ENCODE measurements at places on chromosomes 6 and 20.

GRCh38 chr6:50278663-50279062 is 228.9 kb upstream of the DEFB112 start:
- no peak for DNase-seq

- no peak for DNase-seq
These were observed 27.5 kb downstream of the TGM2 start for GRCh38 chr20:38137441-38138037.

GRCh38 chr6:15301179-15302006 is 55.5 kb downstream of the JARID2 start:
- DNase-seq: no peak

DNA sequence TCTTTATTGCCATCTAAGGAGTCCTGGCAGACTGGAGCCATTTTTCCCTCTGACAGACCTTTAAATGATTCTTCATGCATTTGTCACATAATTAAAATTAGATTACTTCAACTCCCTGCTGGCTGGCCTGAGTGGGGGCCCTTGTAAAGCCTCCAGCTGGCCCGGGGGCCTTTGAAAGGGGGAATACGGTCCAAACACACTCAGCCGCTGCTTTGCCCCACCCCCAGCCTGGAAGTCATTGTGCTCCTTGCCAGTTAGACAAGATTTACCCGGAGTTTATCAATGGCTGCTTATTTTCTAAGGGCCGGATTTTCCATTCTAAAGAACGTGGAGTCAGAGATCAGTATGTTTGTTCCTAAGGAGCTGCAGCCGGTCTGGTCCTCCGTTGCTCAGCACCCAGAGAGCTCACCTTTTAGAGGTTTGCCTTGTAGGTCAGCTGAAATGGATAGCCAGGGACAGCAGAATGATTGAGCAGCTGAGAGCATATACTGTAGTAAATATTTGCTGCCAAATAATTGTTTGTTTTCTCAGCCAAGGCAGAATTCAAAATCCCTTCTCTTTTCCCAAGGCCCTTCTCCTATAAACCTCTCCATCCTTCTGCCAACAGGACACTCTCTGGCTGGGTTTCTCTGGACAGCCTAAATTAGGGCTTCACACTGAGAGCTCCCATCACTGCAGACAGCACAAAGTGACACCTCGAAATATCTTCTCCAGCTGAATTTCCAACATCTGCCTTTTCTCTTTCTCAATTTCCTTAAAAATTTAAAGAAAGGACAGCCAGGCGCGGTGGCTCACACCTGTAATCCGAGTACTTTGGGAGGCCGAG is 68.4 kb upstream of the RBM24 start:
- DNase-seq: no peak

- DNase-seq: no peak
These were observed 175.9 kb upstream of the SCGN start for GRCh38 chr6:25476126-25476525.

GRCh38 chr6:157898169-157898568 is 75.1 kb downstream of the SNX9 start:
- no peak for DNase-seq

DNA sequence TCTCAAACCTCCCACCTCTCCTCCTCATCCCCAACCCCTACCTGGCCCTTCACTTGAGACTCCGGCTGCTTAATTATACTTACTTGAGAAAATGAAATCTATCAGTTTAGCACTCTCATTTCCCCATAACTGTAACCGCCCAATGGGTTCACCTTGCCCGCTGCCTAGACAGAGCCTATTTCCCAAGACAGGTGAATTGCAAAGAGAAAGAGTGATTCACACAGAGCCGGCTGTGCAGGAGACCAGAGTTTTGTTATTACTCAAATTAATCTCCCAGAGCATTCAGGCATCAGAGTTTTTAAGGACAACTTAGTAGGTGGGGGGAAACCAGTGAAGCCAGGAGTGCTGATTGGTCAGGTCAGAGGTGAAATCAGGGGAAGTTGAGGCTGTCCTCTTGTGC is 301.4 kb upstream of the CDYL start:
- DNase-seq: no peak

DNA sequence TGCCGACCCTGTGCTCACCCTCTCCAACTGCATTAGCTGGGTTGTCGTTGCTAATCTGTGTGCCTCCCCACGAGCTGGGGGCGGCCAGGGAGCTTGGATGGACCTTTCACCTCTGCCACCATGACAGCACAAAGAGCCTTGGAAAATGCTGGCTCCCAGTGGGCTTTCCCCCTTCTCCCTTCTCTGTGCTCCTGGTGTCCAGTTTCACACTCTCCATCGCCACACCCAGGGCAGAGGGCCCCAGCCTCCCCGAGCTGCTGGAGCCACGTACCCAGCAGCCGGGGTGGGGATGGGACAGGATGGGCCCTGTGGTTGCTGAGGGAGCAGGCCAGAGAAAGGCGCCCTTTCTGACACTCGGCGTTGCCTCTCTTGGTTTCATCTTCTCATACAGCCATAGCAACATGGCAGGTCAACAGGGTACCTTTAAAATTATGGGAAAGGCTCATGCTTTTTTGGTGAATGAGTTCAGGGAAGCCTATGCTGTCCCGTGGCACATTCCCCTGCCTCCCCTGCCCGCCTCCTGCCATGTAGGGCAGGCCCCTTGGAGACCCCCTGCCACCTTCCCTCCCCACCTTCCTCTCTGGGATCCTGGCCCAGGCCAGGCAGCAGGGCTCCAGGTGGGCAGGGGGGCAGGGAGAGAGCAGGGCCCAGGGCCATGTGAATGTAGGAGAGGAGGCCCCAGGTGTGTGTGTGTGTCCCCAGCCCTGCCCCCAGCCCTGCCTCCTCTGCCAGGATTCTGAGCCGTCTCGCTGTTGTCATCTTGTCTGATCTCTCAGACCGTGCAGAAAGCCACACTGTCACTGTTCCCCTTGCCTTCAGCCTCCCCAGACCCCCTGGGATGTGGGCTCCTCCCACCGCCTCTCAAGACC is 85.2 kb upstream of the CCDC167 start:
- no peak for DNase-seq

- DNase-seq: no peak
These were observed 11.0 kb downstream of the VSX1 start for GRCh38 chr20:25070821-25071473.

DNA sequence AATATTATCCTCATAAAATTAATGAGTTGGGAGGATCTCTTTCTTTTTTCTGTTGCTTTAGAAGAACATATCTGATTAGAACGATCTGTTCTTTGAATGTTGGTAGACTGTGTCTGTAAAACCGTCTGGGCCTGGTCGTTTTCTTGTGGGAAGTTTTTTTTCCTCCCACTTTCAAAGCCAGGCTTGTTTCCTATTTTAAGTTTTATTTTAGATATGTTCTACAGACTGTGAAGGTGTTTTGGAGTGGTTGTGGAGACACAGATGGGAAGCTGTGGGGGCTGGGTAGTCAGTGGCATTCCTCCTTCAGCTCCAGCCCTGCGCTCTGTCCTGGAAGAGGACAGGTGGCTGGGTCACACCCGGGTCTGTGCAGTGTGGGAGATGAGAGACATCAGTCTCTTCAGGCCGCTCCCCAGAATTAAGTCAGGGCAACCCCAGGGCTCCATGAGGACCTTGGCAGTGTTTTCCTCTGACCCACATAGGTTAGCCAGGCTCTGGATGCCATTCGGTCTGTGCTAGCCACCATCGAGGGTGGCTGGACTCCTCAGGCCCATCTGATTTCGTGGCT is 92.0 kb upstream of the SCP2D1 start:
- DNase-seq: no peak

DNA sequence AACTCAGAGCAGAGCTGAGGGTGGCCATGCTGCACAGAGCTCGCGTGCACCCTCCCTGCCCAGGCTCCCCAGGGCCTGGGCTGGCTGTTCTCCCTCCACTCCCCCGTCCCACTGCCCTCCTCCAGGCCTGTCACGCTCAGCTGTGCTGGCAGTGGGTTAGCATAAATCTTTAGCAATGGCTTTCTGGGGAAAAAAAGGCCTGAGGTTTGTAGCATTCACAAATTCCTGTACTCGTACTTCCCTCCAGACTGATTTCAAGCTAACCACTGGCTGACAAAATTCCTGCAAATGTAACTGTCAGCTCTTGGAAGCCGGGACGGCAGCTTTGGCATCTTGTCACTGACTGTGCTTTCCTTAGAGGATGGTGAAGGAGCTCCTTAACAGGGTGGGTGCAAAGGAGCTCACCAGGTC is 22.3 kb upstream of the SMOC2 start:
- no peak for DNase-seq

GRCh38 chr6:147933224-147933623 is 409.4 kb upstream of the SASH1 start:
- no peak for DNase-seq

Data from T1000 (cell line).